ENCODE measurements at places on chromosomes 2 and 18. TPM values are rescaled to one million over a fixed set of nuclear protein-coding genes. Genes with fewer than 3 reads are reported as not detected.

The LOXHD1 gene
- polyA plus RNA-seq = not detected

The PROM2 gene
- polyA plus RNA-seq = not detected

The UGT1A5 gene
- polyA plus RNA-seq = not detected

The SKOR2 gene
- polyA plus RNA-seq = not detected

The ALLC gene
- not detected for polyA plus RNA-seq

The FSHR gene
- not detected for polyA plus RNA-seq

The NPPC gene
- 0.33 TPM for polyA plus RNA-seq
